ENCODE measurements at places on chromosomes 2 and 18.

DNA sequence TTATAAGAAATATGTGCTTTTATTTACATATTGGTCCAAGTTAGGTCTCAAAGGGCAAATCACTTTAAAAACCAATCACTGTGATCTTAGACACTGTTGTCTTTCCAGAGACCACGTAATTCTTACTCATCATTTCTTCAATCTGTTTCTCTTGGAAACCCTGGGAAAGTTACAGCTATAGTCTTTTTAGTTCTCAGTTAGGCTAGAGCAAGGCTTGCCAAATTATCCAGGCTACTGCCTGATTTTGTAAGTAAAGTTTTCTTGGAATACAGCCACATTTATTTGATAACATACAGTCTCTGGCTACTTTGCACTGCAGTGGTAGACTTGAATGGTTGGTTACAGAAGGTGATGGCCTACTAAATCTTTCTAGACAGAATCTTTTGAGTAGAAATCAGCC is 106.0 kb downstream of the KIAA1328 start:
- DNase-seq: no peak

DNA sequence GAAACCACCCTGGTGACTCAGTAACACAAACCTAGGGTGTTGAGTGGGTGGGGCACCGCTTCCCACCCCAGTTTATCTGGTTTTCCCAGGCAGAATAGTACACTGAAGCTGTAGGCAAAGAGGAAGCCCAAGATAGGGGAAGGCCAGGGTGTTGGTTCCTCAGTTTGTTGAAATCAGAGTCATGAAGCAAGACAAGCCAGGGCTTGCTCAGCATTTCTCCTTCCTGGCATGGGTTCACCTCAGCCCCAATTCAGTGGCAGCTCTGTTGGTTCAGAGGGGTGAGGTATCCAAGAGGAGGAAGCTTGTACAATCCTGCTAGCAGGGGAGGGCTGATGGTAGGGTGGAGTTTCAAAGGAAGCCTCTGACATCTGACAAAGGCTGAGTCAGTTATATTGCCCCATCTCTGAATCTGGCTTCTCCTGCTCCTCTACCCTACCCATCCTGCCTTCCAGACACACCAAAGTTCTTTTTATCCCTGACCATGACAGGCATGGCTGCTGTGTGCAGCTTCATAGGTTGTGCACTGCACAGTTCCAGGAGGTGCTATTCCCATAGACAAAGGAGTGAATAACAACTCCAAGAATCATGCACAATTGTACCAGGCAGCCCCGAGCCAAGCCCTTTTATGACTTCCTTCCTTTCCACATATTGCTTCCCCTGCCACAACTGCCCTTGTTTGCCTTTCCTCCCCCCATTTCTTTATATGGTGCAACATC is 24.9 kb upstream of the RAB10 start:
- no peak for DNase-seq

GRCh38 chr18:2448565-2449151 is 122.6 kb downstream of the METTL4 start:
- DNase-seq: no peak

DNA sequence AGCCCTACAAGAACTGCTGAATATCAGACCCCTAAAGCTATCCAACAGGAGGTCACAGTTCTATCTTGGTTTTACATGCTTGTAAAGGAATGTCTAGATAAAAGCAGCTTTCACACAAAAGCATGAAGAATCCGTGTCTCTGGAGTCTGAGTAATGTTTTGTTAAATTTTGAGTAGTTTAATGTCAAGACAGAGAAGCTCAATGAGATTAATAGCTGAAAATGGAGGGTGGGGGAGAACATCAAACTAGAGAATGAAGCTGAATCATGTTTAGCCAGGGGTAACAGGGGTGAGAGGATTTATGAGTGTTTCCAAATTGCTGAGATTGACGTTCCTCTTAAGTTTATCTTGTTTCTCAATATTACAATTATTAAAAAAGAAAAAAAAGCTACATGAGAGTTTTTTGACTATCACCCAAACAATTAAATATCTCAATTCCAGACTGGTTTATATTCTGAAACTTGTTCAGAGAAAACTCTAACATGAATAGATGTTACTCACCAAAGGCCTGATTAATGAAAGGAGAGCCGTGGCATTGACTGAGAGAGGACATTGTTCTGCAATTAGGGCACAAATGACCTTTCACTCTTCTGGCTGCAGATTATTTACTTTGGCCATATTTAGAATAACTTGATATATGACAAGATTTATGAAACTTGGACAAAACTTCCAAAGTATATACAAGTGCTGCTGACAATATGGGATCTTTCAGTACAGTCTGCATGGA is 266.4 kb upstream of the ETAA1 start:
- no peak for DNase-seq

All from activated naive CD4-positive, alpha-beta T cell treated with anti-CD3 and anti-CD28 coated beads, Interleukin-2, amount 50 U/mL, for 72 hours (primary cell).